Peyer's patch (tissue), 4 donors: ENCODE measurements at places on chromosomes 2 and 18.

DNA sequence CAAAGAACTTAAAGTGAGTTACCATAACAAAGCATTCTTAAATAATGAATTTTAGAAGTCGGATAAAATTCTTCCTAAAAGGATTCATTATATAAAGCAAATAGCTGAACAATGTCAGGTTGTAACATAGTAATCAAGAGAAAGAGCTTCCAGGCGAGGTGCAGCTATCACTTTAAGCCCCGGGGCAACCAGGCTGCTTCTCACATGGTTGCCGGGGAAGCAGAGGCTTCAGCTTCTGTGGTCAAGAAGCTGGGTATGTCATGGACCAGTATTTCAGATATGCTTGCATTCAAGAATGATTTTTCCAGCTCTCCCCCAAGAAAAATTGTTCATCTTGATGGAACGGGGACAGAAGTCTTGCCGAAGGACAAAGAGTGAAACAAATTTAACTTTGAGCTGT is 23.6 kb upstream of the KYNU start:
- DNase-seq: no peak

GRCh38 chr2:181779288-181780021 is 99.1 kb upstream of the NEUROD1 start:
- DNase-seq: no peak

GRCh38 chr18:468955-469790 is 31.3 kb downstream of the COLEC12 start:
- DNase-seq: no peak

- no peak for DNase-seq
Measured at GRCh38 chr18:54766634-54767033, 61.6 kb upstream of the RAB27B start.

DNA sequence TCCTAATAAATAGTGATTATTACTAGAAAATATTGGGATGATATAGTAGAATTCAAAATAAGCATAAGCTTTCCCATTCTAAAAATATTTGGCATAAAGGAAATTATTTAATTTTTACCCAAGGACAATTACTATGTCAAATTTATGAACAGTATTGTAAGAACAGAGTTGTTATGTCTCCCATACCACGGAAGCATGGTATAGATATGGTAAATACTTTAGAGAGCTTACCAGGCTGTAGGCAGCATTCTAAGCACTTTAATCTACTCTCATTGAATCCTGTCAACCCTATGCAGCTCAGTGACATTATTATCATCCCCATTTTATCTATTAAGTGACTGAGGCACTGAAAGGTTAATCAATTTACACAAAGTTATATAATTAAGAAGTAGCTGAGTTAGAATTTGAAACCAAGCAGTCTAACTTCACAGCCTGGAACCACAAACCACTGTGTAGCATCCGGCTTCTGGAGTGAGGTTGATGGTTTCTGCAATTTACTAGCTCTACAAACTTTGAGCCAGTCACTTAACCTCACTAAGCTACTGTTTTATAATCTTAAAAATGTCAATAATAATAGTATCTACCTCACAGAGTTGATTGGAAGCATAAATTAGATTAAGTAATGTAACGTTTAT is 323.7 kb downstream of the ARHGAP15 start:
- DNase-seq: peak; percentile 59

DNA sequence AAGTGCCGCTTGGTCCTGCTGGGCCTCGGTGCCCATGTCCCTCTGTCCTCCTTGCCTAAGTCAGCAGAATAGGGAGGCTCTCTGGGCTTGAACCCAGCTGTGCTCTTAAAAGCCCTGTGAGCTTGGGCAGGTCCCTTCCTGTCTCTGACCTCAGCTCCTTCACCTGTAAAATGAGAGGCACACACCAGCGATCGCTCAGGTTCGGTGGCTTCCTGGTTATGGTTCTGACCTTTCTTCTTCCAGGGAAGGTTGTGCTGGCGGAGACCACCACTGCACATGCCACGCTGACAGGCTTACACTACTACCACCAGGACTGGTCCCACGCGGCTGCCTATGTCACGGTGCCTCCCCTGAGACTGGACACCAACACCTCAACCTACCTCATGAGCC is 36.1 kb upstream of the MAPRE3 start:
- no peak for DNase-seq

DNA sequence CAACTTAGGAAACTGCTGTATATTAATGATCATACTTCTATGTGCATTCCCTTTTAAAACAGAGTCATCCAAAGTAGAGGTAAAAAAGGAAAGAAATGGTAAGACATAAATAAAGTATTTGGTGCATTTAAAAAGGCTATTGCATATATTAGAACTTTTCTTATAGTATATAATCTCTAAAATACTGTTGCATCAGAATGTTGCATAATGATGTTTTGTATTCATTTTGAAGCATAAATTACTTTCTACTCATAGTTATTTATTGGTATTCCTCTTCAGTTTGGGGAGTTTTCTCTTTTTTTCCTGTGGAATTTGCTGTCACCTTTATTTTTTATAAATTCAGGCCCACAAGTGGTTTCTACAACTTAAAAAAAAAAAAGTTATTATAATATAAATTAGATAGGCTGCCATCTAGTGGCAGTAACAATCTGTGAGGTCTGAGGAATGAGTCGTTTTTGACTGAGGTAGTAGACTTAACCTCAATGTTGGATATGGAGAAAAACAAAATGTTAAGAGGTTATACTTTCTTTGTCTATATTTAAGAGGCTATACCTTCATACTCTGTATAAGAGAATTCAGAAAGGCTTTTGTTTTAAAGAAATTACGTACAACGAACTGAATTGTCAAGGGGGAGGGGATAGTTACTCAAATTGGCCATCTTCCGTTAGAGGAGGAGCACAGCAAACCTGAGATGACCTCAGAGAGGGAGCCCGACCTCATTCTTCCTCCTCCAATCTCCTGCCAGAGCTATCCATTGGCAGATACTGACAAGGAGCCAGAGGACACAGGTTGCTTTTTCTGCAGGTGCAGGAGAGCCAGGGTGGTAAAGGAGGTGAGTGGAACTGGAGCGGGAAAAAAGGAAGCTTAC is 23.8 kb downstream of the ANKAR start:
- DNase-seq: peak; percentile 57

DNA sequence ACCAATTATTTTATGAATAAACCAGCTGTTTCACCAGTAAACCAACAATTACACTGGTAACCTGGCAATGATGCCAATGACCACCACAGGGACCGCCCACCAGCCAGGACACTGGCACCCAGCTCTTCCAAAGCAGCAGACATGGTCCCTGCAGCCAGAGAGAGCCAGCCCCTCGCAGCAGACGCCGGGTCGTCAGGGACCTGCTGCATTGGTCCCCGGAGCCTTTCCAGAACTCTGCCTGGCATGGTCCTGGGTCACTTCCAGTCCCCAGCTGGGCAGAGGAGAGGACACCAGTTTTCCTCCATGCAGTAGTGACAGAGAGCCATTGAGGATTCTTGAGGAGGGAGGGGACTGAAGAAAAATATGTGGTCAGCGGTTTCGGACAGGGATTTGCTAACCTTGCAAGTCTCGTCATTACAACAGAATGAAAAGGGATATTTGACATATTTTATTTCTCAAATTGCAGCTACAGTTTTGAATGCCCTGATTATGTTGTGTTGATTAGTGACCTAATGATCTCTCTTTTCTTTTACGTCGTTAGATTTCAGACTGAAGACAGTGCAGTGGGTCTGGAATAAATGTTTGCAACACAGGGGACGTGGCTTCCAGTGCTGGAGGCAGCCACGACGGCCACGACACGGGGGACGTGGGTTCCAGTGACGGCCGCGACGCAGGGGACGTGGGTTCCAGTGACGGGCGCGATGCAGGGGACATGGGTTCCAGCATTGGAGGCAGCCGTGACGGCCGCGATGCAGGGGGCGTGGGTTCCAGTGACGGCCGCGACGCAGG is 154.5 kb downstream of the TPO start:
- DNase-seq: no peak

DNA sequence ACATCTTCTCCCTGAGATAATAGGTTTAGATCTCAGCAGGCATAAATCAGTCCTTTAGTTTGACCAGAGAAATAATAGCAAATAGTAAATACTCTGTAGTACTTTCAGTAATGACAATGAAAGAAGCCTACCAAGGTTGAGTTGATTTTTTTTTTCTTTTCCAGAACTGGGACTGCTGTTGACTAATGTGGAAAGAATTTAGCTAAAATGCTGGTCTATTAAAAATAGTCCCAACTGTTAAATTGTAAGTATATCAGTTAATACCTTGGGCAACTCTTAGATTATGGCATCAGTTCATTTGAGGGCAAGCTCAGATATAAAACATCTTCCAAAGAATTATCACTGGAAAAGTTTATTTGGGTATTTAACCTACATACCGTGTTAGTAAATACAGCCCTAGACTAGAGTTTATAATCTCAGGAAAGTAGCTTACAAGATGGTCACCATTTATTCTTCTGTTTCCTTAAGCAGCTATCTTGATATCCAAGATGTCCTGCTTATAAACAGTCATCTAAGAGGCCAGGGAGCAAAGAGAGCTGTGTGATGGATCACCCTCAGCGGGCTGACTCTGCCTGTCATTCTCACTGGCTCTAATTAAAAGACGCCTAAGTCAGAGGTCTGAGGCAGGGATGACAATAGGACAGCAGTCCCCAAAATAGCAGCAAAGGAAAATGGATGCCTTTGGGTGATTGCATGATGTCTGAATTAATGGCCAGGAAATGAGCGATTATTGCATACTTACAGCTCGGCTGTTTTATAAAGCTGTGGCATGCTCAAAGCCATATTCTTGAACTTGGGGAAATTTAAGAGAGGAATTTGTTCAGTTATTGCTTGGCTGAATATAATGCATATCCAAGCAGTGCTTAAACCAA is 121.3 kb downstream of the MTX2 start:
- DNase-seq: no peak

DNA sequence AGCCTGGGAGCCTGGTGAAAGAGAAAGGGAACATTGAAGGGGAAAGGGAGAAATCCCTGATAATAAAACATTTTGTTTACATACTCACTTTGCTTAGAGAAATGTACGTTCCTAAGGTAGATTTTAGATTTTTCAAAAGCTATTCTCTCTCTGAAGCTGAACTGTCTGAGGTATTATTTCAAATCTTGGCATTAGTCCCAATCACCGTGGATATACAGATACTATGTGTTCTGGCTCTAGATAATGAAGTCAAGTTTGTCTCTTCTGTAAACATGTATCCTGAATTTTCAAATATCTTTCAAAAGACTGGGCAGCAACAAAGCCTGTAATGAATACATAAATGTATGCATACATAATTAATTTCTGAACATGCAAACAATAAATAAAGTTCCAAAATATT is 1104.2 kb upstream of the FAM98A start:
- DNase-seq: no peak

GRCh38 chr2:98177286-98177685 is 90.3 kb downstream of the VWA3B start:
- no peak for DNase-seq
